T47D (cell line): ENCODE measurements at places on chromosomes 13 and 19.

GRCh38 chr13:43134868-43135267, 111.5 kb downstream of the DNAJC15 start:
- DNase-seq = no peak

DNA sequence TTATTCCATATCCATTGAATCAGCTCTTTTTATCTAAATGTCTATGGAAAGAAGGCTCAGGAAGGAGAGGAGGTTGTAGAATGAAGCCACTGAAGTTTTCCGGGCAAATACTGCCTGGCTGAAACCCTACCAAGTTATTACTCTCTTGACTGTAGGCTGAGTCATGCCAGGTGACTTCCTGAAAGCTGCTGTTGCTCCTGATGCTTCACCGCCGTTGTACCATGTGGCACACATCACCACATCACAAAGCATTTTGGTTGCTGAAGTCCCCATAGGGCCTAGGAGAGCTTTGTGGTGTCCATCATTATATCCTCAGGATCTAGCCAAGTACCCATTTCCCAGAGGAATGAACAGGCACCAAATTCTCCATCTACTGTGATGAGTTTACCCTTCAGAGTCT, 11.1 kb upstream of the TDRD12 start:
- DNase-seq = no peak

- DNase-seq = no peak
Measured at GRCh38 chr13:21999666-22000065, 328.8 kb downstream of the FGF9 start.

DNA sequence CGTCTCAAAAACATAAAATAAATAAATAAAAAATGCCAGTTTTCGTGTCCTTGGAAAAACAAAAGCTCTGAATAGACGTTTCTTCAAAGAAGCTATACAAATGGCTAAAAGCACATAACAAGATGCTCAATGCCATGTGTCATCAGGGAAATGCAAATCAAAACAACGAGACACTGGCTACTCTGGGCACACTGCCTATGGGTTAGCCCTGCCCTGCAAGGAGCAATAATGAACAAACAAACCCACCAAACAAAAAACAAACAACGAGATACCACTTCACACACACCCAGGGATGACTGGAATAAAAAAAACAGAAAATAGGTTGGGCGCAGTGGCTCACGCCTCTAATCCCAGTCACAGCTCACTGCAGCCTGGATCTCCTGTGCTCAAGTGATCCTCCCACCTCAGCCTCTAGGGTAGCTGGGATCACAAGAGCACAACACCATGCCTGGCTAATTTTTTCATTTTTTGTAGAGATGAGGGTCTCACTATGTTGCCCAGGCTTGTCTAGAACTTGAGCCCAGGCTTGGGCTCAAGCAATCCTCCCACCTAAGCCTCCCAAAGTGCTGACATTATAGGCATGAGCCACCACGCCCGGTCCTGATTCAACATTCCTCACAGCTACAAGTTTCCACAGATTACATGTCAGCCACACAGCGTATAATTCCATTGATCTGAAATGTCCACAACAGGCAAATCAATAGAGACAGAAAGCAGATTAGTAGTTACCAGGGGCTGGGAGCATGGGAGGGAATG, 15.5 kb upstream of the ISYNA1 start:
- no peak for DNase-seq

- DNase-seq = peak; percentile 43
Measured at GRCh38 chr19:16001481-16002312, 52.9 kb downstream of the OR10H4 start.

DNA sequence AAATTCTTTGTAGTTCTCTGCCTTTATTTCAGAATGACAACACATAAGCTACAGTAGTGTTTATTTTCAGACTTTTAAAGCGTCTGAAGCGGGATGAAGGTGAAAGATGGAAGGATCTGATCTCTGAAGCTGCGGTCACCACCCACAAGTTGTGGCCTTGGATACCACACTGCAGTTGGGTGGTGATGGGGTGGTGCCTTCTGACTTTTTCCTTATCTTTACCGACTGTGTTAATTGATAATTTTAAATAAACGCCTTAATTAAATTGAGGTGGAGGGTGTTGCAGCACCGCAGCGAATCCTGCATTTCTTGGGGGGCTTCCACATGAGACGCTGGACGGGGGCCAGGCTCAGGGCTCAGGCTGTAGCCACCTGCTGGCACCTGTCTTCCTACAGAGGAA, 1.3 kb downstream of the TFDP1 start:
- no peak for DNase-seq
